ENCODE measurements at places on chromosomes 7 and 10. TPM values are rescaled to one million over a fixed set of nuclear protein-coding genes. Genes with fewer than 3 reads are reported as not detected.

EXOC4 gene
- 79.2 TPM for total RNA-seq

WDR37 gene
- 26.1 TPM for total RNA-seq

GJC3 gene
- 0.32 TPM for total RNA-seq

ADARB2 gene
- 0.37 TPM for total RNA-seq

TMEM270 gene
- total RNA-seq, result not detected

TYW1B gene
- total RNA-seq, result 3.9 TPM

TMEM196 gene
- total RNA-seq, result not detected

NEUROD6 gene
- not detected for total RNA-seq

GARIN1A gene
- 3.4 TPM for total RNA-seq

AKR1C3 gene
- total RNA-seq, result 2.9 TPM

IMPDH1 gene
- total RNA-seq, result 66.6 TPM

LRRC17 gene
- not detected for total RNA-seq

SRGN gene
- 300 TPM for total RNA-seq

ZNF365 gene
- not detected for total RNA-seq

SKIDA1 gene
- total RNA-seq, result not detected

SPACDR gene
- total RNA-seq, result 2.9 TPM

ADCYAP1R1 gene
- not detected for total RNA-seq

LRMDA gene
- total RNA-seq, result not detected

PCBD1 gene
- total RNA-seq, result 20.5 TPM
